ENCODE measurements at places on chromosomes 2 and 18.

GRCh38 chr18:58896268-58896667 lies 31.6 kb downstream of the ZNF532 start:
- peak; percentile 4 for DNase-seq

DNA sequence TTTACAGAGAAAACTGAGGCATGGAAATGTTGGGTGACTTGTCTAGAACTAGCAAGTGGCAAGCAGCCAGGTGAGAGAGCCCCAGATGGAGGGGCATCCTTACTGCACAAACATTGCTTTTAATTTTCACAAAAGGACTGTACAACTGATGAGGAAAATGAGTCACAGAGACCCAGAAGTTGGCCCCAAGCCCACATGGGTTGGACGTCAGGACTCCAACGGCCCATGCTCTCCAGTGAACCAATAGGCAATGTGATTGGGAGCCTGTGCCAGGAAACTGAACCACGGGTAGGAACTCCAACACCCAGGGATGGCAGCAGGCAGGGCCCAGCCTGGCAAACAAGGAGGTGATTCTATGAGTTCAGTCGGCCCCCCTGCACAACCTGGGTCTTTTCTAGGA lies 50.8 kb downstream of the PID1 start:
- no peak for DNase-seq

DNA sequence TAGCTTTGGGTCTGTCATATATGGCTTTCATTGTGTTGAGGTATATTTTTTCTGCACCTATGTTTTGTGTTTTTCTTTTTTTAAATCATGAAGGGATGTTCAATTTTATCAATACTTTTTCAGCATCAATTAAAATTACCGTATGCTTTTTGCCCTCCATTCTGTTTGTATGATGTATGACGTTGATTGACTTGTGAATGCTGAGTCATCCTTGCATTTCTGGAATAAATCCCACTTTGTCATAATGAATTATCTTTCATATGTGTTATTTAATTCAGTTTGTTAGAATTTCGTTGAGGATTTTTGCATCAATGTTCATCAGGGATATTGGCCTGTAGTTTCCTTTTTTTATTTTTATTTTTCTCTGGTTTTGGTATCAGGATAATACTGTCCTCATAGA lies 790.9 kb downstream of the TMEM182 start:
- DNase-seq, result no peak

GRCh38 chr2:45808294-45808800 lies 156.9 kb downstream of the PRKCE start:
- no peak for DNase-seq

- DNase-seq, result no peak
Measured at GRCh38 chr2:222127660-222128059, 171.1 kb downstream of the PAX3 start.

GRCh38 chr18:74399091-74399887 lies 57.8 kb downstream of the DIPK1C start:
- DNase-seq, result no peak

- DNase-seq, result no peak
Measured at GRCh38 chr2:225310745-225311144, 88.8 kb upstream of the NYAP2 start.

- DNase-seq, result no peak
Measured at GRCh38 chr18:62939926-62940325, 224.6 kb downstream of the PHLPP1 start.

DNA sequence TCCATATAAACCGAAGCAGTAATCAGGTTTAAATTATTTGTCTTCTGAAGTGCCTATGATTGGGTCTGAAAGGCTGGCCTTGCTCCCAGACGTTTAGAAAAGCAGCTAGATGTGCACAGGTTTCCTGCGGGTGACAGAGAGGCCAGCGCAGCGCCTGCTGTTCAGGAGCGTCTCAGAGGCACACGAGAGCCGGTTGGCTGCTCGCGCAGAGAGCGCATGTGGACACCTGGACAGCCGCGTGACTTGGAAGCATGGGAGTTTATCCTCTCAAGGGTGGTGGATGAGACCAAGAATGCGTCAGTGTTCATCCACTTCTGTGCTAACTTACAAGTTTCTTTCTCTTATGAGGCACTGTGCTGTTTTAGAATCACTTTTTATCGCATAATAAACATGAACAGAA lies 303.7 kb downstream of the PTGR3 start:
- no peak for DNase-seq

- DNase-seq, result no peak
Measured at GRCh38 chr2:210480079-210480478, 3.5 kb upstream of the LANCL1 start.

GRCh38 chr2:85727798-85728197 lies 26.0 kb upstream of the ATOH8 start:
- DNase-seq, result no peak

GRCh38 chr2:234565842-234566619 lies 69.2 kb upstream of the ARL4C start:
- DNase-seq, result no peak

- no peak for DNase-seq
Measured at GRCh38 chr18:36424741-36425142, 127.2 kb downstream of the FHOD3 start.

GRCh38 chr2:219688560-219689445 lies 61.4 kb downstream of the SLC4A3 start:
- no peak for DNase-seq

- no peak for DNase-seq
Measured at GRCh38 chr2:224865016-224865415, 148.9 kb upstream of the CCDC195 start.

- DNase-seq, result no peak
Measured at GRCh38 chr18:48493434-48494230, 45.2 kb upstream of the CTIF start.

DNA sequence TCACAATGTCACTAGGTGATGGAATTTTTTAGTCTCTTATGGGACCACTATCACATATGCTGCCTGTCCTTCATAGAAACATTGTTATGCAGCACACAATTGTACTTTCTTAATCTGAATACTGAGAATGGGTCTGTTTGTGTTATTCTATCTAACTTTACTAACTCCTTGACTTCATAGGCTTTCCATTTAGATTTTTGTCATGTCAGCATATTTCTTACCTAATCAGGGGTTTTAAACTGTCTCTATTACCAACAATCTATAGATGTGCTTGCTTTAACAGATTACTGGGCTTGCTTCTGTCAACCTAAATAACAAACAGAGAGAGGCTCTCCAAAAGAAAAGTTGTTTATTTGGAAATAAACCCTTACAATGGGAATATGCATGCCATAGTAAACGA lies 289.6 kb upstream of the ZNF804A start:
- DNase-seq, result no peak

GRCh38 chr2:161204846-161205245 lies 44.6 kb downstream of the TANK start:
- DNase-seq, result no peak

DNA sequence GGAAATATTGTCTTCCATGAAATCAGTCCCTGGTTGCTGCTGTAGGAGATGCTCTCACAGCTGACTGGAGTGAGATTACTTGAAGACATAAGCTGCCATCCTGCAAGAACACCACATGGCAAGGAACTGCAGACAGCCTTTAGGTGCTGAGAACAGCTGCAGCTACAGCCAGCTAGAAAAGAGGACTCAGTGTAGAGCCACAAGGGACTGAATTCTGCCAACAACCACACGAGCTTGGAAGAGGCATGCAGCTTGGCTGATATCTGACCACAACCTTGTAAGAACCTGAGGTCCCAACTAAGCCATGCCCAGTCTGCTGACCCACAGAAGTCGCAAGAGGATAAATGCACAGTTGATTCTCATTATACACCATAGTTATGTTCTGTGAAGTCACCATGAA lies 181.8 kb upstream of the ARL4C start:
- no peak for DNase-seq

DNA sequence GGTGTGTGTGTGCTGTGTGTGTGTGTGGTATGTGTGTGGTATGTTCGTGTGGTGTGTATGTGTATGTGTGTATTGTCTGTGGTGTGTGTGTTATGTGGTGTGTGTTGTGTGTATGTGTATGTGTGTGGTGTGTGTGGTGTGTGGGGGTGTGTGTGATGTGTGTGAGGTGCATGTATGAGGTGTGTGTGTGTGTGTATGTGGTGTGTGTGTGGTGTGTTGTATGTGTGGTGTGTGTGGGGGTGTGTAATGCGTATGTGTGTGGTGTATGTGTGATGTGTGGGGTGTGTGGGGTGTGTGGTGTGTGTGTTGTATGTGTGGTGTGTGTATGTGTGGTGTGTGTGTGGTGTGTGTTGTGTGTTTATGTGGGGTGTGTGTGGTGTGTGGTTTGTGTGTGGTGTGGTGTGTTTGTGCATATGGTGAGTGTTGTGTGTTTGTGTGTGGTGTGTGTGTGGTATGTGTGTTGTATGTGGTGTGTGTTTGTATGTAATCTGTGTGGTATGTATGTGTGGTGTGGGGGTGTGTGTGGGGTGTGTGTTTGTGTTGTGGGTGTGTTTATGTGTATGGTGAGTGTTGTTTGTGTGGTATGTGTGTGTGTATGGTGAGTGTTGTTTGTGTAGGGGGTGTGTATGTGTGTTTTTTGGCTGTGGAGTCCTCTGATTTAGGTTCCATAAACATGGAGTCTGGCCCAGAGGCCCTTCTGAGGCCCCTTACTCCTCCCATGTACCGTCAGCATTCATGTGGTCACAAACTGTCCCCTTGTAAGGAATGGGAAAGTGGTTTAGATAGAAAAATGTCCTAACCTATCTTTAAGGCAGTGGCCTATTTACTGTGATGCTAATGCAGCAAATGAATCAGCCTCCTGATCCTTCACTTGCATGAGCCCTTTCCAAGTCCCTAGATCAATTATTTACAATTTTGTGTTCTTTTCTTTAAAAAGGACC lies 116.0 kb downstream of the ALPK2 start:
- DNase-seq, result no peak

GRCh38 chr18:55290898-55291297 lies 297.1 kb downstream of the TCF4 start:
- no peak for DNase-seq

GRCh38 chr2:219486380-219486959 lies 12.2 kb upstream of the GMPPA start:
- no peak for DNase-seq

DNA sequence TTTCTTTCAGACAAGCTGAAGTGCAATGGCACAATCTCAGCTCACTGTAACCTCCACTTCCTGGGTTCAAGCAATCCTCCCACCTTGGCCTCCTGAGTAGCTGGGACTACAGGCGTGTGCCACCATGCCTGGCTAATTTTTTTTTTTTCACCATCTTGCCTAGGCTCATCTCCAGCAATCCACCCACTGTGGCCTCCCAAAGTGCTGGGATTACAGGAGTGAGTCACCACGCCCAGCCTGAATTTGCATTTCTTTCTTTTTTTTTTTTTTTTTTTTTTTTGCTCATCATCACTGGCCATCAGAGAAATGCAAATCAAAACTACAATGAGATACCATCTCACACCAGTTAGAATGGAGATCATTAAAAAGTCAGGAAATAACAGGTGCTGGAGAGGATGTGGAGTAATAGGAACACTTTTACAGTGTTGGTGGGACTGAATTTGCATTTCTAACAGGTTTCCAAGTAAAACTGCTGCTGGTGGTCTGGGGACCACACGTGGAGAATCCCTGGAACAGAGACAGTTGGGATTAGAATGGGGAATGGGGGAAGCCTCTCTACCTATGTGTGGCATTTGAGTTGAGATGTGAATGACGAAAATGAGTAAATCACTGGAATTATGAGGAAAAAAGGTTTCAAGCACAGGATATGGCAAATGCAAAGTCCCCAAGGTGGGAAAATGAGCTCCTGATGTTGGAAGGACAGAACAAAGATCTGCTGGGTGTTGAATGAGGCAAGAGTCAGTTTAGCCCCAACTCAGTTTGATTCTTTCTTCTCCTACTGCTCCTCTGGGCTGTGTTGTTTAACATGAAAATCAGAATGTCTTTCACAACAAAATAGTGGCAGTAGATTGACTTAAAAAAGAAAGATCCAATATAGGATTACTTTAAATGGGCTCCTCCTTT lies 88.8 kb upstream of the MAP4K4 start:
- DNase-seq, result no peak

DNA sequence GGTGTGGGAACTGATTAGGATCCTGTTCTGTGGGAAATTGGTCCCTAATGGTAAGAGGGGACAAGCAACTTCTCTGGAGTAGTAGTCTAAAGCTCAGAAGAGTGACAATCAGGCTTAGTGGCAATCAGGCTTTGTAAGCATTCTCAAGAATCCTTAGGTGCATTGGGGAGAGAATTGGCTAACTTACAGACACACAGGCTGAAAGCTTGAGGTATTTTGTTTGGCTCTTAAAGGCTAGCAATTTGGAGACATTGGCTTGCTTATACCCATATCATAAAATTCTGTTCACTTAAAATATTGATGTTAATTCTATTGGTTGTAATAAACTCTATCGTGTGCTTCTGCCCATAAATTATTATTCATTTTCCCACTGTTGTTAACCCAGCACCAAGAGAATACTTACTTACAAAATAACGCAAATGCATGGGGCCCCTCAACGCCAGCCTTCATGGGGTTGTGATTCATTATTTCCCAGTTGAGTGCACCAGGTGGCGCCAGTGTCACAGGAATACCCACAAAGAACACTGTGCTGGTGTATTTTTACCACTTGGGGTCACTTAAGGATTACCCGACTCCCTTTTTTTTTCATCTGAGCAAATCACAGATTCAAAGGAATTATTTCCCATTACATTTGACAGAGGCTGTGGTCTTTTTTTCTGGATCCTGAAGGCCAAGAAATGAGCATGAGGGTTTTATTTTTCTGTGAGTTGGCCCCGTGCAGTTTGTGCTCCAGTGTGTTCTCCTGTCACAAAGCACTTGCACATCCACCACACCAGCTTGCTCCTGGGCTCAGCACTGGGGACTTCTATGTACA lies 45.5 kb downstream of the DDX1 start:
- peak; percentile 51 for DNase-seq

GRCh38 chr2:106638580-106638979 lies 151.4 kb downstream of the CD8B2 start:
- no peak for DNase-seq

DNA sequence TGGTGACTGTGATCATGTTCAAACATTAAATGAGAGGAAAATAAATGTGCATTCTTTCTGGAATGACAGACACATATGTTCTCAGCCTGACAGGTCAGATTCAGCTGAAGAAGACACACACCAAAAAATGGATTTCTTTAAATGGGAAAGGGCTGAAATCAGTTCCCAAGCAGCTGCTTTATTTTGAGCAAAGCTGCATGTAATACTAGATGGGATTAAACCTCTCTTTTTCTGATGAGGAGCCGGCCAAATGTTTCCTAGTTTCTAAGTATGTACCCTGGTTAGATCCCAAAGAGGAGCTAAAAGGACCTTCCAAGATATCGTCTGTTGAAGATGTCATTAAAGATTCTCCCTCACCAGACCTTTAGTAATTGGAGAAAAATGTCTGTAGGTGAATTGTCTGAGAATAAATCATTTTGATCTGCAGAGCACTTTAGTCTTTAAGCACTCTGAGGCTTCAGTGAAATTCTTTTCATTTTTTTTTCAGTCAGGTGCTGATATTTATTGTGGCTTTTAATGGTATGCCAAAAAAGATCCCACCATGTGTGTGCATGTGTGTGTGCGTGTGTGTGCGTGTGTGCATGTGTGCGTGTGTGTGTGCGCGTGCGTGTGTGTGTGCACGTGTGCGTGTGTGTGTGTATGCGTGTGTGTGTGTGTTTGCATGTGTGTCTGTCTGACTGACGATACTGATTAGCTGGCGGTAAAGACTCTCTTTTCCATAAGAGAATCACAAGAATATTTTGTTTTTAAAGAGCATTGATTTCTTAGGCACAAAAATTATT lies 175.8 kb downstream of the IRS1 start:
- DNase-seq, result no peak

Data from CD4-positive, alpha-beta T cell treated with Interleukin-1 beta for 1 hour (primary cell).